ENCODE measurements at places on chromosomes 3 and 15. TPM values are rescaled to one million over a fixed set of nuclear protein-coding genes. Genes with fewer than 3 reads are reported as not detected.
A peak's percentile ranks its signal among the peaks of the same experiment; 100 is the strongest.

The WWTR1 gene
- total RNA-seq: 93.9 TPM

GRCh38 chr15:39783244-39783820 lies 691 bp upstream of the FSIP1 start:
- DNase-seq: peak; percentile 23

- no peak for DNase-seq
Measured at GRCh38 chr3:177680472-177680821, 483.2 kb upstream of the TBL1XR1 start.

The POTEB2 gene
- total RNA-seq: not detected

DNA sequence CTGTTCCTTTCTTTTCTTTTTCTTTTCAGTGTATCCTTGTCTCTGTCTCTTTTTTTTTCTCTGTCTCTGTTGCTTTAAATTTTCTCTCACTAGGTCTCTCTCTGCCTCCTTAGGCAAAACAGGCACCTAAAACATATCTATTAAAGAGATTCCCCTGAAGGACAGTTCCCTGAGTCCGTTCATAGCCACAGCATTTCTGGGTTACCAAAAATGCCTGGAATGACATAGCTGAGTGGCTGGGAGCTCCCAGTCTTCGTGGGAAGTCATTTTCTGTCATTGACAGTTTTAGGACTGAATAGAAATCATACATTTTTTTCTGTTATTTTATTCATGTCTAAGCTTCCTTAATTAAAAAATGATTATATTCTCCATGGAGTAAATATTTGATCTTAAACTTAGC lies 323.8 kb upstream of the AZI2 start:
- DNase-seq: no peak

The C3orf80 gene
- total RNA-seq: not detected

The ANKRD63 gene
- 2.4 TPM for total RNA-seq

DNA sequence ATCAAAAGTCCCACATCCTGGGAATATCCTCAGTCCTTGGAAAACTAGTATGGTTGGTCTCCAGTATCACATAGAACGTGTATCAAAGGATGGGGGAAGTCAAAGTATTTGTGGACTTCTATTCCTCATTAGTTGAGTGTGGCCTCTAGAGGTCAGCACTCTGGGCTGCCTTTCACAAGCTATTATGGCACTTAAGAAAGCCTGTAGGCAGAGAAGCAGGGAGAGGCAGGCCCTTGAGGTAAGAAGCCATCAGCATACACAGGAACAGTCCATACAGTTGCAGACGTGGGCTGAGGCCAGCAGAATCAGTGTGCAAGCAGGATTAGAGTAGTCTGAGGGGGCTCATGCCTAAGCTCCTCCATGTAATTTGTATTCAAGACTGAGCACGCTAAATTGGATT lies 341.7 kb downstream of the CLSTN2 start:
- peak; percentile 22 for DNase-seq

GRCh38 chr3:57942872-57943283 lies 65.3 kb upstream of the FLNB start:
- no peak for DNase-seq

The MEX3B gene
- total RNA-seq: 9.1 TPM

GRCh38 chr15:64938192-64938591 lies 26.5 kb downstream of the ANKDD1A start:
- no peak for DNase-seq

- no peak for DNase-seq
Measured at GRCh38 chr15:81589671-81590070, 215.7 kb upstream of the TMC3 start.

GRCh38 chr3:10816019-10816862 lies at the start of gene SLC6A11:
Gene SLC6A11 (plus strand): TSS chr3:10816228. CDS start chr3:10816266, 38 bp downstream.
- peak; percentile 6 for DNase-seq

The CFAP92 gene
- 0.10 TPM for total RNA-seq

DNA sequence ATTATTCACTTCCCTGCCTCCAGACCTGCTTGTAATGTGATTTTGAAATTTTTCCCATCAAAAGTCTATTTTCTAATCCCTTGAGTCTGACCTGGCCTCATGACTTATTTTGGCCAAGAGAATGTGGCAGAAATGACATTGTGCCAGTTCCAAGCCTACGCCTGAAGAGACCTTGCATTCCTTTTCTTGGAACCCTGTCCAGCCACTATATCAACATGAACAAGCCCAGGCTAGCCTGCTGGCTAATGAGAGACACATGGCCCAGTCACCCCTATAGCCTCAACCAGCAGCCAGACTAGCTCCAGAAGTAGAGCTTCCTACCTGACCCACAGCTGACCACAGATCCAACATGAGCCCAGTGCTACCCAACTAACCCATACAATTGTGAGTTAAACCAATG lies 121.1 kb upstream of the ACP3 start:
- no peak for DNase-seq

DNA sequence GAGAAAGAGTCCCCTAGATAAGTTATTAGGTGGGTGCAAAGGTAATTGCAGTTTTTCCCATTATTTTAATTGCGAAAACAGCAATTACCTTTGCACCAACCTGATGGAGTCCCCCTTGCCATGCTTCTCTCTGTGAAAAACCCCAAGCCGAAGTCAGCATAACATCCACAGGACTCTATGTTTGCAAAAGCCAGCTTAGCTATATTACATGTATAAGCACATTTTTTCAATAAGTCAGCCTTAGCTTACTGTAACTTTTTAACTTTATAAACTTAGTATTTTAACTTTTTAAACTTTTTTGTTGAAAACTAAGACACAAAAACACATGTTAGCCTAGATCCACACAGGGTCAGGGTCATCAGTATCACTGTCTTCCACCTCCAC lies 21.4 kb upstream of the MUC20 start:
- DNase-seq: no peak

The SH3GL3 gene
- 7.1 TPM for total RNA-seq

- DNase-seq: no peak
Measured at GRCh38 chr3:158339638-158340037, 229.7 kb downstream of the RSRC1 start.

The LMOD3 gene
- 122 TPM for total RNA-seq

DNA sequence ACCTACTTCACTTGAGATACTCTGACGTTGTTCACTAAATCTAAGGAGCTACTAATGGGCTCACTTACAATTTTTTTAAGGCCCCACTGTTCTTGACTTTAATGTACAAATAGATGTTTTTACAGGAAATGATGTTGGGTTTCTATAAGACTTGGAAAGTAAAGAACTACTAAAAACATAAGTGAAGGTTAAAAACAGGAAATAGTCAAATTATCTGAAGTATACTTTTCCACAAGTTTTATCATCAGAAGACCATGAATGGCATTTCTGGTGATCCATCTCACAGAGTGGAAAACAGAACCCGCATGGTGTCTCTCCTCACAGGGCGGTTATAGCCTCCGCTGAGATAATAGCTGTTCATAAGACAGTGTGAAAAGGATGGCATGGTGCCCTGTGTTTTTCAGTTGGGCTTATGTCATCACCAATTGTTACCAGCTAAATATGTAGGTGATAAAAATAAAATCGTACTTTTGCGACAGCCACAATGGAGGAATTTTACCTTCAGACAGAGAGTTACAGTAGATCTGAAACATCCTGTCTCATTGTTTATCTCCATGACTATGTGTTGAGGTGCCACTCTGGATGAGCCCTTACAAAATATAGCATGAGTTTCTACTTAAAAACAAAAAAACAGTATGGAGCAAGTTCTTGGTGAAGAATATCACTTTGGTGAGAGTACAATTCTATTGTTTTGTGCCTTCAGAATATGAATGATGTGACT lies 462.4 kb downstream of the RAP2B start:
- no peak for DNase-seq

- no peak for DNase-seq
Measured at GRCh38 chr3:133994166-133994890, 35.4 kb downstream of the SLCO2A1 start.

The GOLGA8S gene
- 0.21 TPM for total RNA-seq

The CSPG4 gene
- total RNA-seq: 246 TPM

DNA sequence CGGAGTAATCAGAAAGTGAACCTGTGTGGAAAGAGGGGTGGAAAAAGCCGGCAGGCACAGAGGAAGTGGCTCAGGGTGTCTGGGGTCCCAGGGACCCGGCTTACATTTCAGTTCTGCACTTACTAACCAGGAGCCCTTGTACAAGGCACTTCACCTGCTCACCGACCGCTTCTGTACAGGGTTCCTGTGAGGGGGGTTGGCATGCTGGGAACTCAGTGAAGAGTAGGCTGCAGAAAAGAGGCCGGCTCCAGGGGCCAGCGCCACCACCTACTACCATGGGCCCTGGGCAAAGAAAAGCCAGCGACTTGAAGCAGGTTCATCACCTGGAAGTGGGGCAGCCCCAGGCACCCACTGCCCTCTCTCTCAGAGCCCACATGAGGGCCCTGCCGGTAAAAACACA lies 6.2 kb downstream of the STIMATE start:
- no peak for DNase-seq

The PSMD6 gene
- total RNA-seq: 66.0 TPM

The DNASE1L3 gene
- not detected for total RNA-seq

The MINAR1 gene
- total RNA-seq: 0.82 TPM

The CHST2 gene
- total RNA-seq: 15.0 TPM

DNA sequence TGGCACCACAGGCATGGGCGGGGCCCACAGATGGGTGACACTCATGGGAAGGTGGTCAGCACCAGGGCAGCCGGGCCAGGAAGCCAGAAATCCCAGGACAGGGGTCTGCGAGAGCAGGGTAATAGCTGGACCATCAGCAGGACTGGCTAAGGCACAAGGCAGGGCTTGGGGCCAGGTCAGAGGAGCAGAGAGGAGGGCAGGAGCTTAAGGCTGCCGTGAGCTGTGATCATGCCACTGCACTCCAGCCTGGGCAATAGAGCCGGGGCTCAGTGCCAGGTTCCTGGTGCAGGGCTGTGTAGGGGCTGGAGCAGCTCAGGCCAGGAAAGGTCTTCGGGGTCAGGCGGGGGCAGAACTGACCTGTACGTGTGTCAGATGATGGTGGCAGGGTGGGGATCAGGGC lies 64.2 kb upstream of the LINGO1 start:
- DNase-seq: no peak

The RBM5 gene
- total RNA-seq: 204 TPM

DNA sequence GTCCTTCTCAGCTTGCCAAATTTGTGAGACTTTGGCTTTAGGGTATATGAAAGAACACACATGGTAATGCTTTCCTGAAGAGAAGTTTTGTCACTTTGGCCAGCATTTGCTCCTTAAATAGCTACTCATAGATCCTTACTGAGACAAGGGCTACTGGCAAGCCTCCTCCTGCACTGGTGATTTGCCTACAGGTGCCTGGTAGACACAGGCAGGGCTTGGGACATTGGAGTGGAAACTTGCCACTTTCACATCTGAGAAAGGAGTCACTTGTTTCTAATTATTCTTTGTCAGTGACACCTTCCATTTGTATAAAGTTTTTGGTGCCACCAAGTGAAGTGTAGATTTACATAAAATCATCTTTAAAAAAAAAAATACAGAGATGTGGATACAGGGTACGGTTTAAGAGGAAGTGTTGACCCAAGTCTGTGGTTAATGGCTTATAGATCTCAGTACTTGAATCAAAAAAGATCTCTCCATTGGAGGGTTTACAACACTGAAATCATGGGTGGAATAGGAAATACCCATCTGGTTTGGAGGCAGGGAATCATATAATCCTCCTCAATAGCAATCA lies 132.8 kb upstream of the GADL1 start:
- no peak for DNase-seq
